Activated naive CD4-positive, alpha-beta T cell (primary cell): ENCODE measurements at places on chromosomes 11 and 22.
A peak's percentile ranks its signal among the peaks of the same experiment; 100 is the strongest.

DNA sequence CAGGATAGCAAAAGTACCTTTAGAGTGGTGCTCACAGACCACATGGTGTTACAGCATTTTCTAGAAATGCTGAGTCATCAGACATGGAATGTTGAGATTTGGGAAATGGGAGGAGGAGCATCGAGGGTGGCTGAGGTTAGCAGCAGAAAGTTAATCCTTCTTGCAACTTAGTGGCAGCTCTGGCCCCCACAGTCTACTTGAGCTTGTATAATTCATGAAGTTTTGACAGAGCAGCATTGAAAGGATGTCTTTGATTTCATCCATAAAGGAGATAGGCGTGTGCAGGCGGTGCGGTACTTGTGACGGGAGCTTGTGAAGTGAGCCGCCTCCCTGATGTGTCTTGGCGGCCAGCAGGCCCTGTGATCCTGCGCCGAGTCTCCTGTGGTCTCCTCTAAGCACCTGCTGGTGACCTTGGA lies 330.5 kb downstream of the TBC1D22A start:
- no peak for DNase-seq

DNA sequence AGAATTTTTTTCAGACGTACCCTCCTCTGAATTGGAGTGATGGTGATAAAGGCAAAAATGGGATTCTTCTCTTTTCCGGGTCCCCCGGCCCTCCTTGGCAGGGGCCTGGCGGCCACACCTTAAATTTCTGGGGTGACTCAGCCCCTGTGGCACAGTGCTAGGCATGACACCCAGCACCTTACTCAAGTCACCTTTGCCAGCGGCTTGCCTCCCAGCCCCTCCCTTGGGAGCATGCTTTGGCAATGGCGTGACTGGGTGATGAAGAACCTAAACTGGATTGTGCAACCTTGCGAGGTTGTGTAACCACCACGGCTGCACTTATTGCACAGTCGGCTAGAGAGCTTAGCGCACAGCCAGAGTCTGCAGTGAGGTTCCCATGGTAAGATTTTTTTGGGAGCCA lies 16.2 kb upstream of the LDLRAD3 start:
- DNase-seq: no peak

GRCh38 chr11:8768625-8769333 lies 86.2 kb downstream of the RPL27A start:
- DNase-seq: no peak

- no peak for DNase-seq
Measured at GRCh38 chr22:48507171-48507570, 1320.5 kb downstream of the BRD1 start.

- no peak for DNase-seq
Measured at GRCh38 chr11:85530634-85531033, 96.5 kb downstream of the DLG2 start.

GRCh38 chr11:8287297-8287696 lies 23.6 kb upstream of the LMO1 start:
- DNase-seq: no peak

GRCh38 chr11:113896156-113896879 lies 8.3 kb upstream of the HTR3B start:
- DNase-seq: no peak

- no peak for DNase-seq
Measured at GRCh38 chr11:132620423-132620822, 911.9 kb downstream of the OPCML start.

- no peak for DNase-seq
Measured at GRCh38 chr22:37232140-37232998, 11.7 kb downstream of the RAC2 start.

DNA sequence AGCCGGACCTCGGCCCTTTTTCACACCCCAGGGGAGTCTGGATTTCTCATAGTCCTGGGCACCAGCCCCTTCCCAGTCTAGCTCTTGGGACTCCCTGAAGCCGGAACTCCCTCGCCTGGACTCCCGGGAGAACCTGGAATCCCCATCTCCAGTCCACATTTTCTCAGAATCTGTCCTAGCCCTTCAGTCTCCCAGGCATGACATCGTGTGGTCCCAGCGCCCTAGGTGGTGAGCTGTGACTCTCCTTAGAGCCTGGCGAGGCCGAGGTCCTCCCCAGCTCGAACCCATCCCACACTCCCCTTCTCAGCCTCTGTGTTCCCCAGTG lies 673 bp upstream of the DUSP18 start:
- no peak for DNase-seq

DNA sequence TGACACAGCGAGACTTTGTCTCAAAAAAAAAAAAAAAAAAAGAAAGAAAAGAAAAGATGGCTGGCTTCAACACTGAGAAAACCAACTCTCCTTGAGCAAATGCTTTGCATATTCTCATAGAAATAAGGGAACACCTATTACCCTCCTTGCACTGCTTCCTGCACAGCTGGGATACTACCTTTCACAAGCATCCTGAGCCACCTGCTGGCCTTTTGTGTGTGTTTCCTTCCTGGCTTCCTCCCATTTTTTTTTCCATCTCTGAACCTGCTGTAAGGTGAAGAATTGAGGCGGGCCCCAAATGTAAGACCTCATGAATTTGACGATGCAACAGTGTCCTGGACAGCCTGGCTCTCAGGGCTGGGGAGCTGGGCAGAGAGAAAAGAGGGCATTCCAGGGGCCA lies 1.9 kb upstream of the RFPL3 start:
- DNase-seq: no peak

DNA sequence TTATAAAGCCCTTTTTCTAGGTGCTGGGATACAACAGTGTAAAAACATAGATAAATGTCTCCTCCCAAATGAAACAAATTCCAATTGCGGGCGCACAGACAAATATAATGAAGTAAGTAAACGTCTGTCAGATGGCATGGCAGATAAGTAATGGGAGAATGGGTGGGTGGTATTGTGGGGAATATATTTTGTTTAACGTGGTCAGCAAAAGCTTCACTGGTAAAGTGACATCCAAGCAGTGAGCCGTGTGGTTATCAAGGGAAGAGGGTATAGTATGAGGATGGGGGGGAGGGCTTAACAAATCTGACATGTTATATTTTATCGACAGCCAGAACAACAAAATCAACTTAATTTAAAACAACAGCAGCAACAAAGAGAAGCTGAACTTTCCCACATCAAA lies 1.2 kb downstream of the SVIP start:
- no peak for DNase-seq

DNA sequence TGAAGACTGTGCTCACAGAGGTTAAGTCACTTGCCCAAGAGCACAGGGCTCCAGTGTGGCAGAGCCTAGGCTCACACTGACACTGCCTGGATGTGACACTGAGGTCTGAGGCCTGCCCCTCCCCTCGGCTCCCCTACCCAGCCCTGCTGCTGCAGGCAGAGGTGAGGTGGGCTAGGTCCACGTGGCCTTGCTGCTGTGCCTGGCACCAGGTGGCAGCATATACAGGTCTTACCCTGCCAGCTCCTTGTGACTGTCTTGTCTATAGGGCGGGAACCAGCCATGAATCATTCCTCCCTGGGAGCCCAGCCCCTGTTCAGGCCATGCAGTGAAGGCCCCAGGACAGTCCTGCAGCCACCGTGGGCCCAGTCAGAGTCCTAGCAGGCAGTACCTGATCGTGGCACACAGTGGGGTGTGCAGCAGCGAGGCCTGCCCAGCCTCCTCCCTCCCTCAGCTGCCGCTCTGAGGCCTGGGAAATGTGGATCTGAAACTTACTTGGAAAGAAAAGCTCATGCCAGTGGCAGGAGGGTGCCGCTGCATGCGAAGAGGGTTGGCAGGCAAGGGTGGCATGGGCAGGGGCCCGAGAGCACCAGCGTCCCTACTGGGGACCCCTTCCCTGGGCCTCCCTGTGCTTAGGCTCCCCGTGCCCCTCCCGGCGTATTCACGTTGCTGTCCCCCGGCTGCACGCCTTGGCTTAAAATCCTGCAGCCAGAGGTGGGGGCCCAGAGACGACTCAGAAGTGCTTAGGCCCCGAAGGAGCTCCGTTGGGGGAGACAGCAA lies 1.2 kb upstream of the CERK start:
- DNase-seq: peak; percentile 45

DNA sequence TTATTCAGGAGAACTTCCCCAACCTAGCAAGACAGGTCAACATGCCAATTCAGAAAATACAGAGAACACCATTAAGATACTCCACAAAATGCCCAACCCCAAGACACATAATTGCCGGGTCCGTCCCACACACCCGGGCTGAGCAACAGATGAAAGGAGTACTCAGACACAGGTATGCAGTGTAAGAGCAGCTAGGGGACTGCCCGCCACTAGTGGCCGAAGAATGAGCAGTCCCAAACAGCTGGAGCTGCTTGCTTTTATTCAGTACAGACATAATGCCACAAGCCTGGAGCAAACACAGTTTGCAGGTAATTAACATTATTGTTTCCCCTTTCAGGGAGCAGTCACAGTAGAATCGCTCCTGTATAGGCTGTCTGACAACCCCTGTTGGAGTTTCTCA lies 364.6 kb downstream of the LUZP2 start:
- no peak for DNase-seq

GRCh38 chr22:44154436-44154942 lies 26.2 kb upstream of the PARVG start:
- DNase-seq: no peak

GRCh38 chr22:25976356-25976755 lies 192.9 kb upstream of the SEZ6L start:
- DNase-seq: no peak

GRCh38 chr11:33685082-33685481 lies 15.5 kb downstream of the C11orf91 start:
- no peak for DNase-seq

DNA sequence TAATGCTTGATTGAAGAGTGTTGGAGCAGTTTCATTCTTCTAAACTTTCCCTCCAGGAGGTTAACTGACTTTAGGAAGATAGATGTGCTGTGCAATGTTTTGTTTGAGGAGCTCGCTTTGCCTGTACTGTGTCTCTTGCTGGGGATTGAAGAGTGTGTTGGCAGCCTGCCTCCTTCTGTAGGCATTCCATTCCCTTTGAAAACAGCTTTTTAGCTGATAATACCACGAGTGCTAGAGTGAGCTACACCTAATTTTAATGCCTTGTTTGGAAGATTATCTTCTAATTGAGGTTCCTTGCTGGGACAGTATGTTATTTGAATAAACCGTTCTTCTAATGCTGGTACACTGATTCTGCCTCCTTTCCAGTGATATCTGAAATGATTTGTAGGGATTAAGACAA lies 7.2 kb downstream of the DDX10 start:
- no peak for DNase-seq

- DNase-seq: no peak
Measured at GRCh38 chr22:49368221-49368975, 459.3 kb downstream of the BRD1 start.

DNA sequence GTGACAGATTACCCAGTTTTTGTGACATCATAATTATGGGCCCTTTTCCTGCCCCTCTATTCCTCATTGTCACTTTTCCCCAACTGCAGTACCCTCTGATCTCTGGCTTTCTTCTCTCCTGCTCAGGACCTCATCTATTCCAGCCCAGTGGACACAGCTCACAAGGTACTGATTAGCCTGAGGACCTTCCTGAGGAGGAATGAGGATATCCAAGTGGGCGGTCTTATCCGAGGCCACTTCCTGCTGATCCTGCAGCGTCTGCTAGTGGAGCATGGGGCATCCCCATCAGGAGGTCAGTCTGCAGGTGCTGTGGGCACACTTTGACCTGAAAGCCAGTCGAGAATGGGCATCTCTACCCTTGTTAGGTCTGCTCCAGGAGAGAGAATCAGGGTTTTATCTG lies 24.5 kb upstream of the CCDC134 start:
- DNase-seq: no peak

DNA sequence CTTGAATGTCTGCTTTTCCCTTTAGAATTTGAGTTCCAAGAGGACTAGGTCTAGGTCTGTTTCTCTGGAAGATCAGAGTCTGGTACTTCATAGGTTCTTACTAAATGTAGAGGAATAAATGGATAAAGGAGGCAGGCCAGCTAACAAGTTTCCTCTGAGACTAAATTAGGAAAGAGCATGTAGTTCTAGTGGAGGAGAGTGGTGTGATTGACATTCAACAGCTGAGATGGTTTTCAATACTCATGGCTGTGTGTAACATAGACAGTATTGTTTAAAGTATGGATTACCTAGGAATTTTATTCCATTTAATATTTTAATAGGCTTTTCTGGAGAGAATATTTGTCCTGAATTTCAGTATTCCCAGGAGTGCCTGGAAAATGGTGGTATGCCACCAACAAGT lies 364.7 kb downstream of the METTL15 start:
- DNase-seq: no peak

GRCh38 chr22:26806445-26807175 lies 149.2 kb downstream of the MIAT start:
- no peak for DNase-seq

DNA sequence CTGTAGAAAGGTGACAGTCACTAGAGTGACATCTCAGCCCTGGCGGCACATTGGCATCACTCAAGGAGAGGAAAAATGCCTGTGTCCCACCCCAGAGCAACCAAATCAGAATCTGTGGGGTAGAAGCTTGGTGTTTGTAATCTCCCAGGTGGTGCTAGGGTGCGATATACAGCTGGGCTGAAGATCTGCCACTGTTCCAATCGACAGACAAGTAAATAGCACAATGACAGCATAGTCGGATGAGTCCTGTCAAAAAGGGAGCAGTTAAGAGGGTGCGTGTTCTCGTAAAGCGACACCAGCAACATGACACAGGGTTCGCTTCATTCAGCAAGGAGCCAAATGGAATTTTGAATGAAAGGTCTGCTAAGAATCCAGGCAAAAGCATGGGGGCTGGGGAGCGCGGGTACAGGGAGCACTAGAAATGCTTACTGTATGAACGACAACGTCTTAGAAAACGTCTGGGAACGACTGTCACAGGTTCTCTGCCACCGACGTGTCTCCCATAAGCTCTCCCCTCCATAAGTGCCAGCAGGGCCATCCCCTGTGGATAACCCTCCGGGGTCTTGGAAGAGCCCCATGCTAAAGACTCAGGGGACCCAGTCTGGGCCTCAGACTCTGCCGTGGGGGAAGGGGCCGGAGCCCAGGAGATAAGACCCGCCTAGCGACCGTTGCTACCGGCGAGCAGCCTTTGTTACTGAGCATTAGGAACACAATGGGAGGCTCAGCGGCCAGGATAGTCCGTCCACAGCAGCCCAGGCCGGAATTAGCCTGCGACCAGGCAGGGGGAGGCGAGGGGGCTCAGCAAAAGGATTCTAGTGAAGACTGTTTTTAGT lies 20.8 kb downstream of the ADA2 start:
- no peak for DNase-seq

DNA sequence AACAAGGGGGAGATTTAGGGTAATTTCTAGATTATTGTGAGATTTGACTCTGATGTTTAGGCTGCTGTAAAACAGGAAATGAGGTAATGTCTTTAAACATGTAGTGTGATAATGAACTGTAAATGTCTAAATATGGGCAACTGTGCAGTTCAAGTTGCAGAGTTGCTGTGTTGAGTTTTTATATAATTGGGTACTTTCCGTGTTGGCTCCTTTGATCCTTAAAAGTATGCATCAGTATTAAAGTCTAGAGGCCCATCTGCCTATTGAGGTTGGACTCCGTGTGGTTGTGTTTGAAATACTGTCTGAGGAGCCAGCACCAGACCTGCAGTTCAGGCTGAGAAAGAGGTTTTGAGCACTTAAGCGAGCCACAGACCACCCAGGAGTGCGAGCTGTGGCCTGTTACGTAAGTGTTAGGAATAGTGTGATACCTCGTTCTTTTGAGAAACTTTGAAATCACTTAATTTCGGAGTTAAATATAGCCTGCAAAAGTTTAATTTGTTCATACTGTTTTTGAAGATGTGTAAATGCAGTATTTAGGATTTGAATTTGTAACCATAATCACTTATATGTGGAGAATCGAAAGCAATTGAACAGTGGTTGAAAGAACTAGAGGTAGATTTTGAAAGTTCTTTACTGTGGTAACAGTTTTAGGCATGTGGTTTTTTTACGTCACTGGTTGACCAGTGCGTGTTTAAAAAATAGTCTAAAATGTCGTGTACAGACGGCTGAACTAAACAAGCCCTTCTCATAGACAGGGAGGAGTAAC lies 9.0 kb downstream of the FAM118A start:
- no peak for DNase-seq

GRCh38 chr22:45976254-45977002 lies 534 bp downstream of the WNT7B start:
- DNase-seq: no peak
